ENCODE measurements at places on chromosomes 5 and 9.

- DNase-seq, result no peak
Measured at GRCh38 chr9:68480807-68481206, 59.9 kb downstream of the TMEM252 start.

DNA sequence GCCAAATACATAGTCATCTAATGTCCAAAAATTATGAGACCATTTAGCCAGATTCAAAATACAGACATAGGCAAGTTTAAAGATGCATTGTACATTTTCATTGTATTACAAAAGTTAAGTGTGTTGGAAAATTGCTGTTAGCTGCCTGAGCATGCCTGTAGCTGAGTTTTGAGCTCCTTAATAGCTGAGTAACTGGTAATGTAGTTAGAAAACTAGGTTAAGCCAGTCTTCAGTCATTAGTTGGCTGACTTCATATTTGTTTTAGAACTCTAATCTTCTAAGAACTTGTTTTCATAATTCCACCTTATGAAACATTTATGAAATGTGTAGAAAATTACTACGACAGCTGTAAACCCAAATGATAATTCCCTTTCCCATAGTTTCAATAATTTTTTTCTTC is 293.4 kb downstream of the ARRDC3 start:
- no peak for DNase-seq

- DNase-seq, result no peak
Measured at GRCh38 chr5:1673042-1673677, 126.5 kb downstream of the MRPL36 start.

DNA sequence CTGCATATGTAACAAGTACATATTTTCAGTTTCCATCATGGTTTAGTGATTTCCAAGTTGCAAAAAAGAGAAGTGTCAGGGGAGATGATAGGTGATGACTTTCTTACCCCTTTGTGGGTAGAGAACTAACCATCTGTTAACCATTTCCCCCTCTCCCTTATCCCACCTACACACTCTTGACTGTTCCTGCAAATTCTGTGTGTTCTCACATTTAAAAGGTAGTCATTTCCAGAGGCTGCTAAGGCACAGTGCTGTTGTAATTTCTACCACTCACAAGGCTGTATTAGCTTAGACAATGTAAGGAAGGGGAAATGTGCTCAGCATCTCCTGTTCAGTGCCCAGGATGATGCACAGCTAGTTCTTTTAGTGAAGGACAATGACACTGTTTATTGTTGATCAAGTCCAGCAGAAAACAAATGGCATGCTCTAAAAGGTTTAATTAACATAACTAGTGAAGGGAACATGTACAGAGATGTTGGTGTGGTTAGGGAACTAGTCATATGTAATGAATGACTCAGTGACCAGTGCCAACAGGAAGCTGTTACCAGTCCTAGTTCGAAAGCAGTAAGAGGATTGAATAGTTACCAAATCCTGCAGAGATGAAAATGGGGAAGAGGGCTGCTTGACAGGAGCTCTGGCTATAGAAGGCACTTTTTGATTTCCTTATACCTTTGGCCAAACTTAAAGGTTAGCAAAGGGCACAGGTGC is 165.1 kb downstream of the PLK2 start:
- no peak for DNase-seq

GRCh38 chr5:148740966-148741742 is 85.3 kb upstream of the ADRB2 start:
- DNase-seq, result no peak

- no peak for DNase-seq
Measured at GRCh38 chr5:139181322-139181730, 16.8 kb downstream of the SIL1 start.

GRCh38 chr5:65068410-65068809 is 299.7 kb downstream of the CWC27 start:
- no peak for DNase-seq

GRCh38 chr5:58041884-58042283 is 418.0 kb downstream of the PLK2 start:
- no peak for DNase-seq

GRCh38 chr9:123480096-123480495 is 124.1 kb downstream of the CRB2 start:
- no peak for DNase-seq

- no peak for DNase-seq
Measured at GRCh38 chr5:147432323-147432722, 77.5 kb downstream of the DPYSL3 start.

Measured in stimulated activated CD8-positive, alpha-beta memory T cell treated with anti-CD3 and anti-CD28 coated beads, Interleukin-15, amount 100 ng/mL, for 4 hours (primary cell).